ENCODE measurements at places on chromosomes 4 and X.
A peak's percentile ranks its signal among the peaks of the same experiment; 100 is the strongest.

- peak; percentile 89 for DNase-seq
Measured at GRCh38 chr4:5890063-5890727, 2.7 kb downstream of the CRMP1 start.

DNA sequence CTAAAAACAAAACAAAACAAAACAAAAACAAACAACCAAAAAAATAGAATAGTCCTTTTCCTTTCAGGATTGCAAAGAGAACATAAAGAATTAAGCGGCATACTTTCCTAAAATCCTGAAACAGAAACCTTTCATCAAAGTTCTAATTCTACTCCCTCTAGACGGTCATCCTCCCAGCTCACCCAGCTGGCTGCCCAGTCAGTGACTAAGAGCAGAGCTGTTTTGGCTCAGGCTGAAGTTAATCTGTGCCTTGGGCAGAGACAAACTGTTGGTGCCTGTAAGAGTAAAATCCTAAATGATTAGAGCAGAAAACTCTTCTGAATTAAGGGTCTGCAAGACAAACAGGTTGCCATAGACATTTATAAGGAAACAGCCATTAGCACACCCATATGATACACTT, 17.6 kb upstream of the WAS start:
- no peak for DNase-seq

GRCh38 chr4:165609653-165610052, 230.8 kb downstream of the CPE start:
- no peak for DNase-seq

GRCh38 chr4:69822198-69822597, 37.7 kb downstream of the SULT1E1 start:
- no peak for DNase-seq

DNA sequence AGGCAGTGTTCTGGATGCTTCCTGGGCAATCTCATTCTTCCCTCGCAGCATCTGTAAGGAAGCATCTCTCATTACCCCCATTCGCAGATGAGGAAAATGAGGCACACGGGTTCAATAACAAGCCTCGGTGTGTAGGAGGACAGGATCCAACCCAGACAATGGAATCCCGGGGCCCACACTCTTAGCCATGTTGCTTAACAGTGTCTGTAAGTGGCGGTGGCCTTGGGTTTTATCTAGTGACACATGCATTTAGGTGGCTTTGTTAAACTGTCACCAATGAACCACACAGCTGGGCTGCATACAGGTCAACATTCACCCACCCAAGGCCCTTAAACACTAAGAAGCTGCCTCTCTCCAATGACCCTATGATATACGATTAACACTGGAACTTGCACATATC, 22.6 kb downstream of the RELL1 start:
- DNase-seq, result no peak
